ENCODE measurements at places on chromosomes 3 and 15.

DNA sequence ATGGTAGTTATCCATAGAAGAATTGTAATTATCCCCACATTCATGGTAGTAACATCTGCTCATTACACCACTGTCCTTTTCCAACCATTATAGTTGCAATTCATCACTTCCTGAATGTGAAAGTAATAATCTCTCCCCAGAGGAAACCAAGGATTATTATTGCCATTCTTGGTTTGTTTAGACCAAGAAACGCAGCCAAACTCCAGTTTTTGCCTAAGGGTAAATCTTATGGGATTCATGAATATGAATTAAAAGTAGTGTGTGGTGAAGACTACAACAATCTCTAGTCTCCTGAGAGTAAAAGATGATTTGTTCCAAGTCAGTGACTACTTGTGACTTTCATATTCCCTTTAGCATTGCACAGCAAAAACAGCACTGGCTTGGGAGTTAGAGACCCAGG, 45.7 kb upstream of the ABI3BP start:
- no peak for DNase-seq

DNA sequence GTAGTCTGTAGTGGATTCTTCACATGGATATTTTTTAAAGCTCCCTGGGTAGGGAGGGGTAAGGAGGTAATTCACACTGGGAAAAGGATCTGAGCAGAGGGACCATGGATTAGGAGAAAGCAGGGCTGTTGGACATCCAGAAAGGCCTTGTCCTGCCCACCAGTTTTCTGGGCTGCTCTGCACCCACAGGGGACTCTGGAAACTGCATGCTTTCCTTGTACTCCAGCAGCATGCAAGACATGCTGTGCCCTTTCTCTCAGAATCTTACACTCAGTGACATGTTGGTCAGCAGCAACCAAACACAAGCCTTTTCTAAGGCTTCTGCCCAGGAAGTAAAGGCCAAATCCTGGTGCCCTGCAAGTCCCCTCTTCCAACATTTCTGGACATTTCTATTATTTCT, 2.5 kb upstream of the FBN1 start:
- DNase-seq, result no peak

DNA sequence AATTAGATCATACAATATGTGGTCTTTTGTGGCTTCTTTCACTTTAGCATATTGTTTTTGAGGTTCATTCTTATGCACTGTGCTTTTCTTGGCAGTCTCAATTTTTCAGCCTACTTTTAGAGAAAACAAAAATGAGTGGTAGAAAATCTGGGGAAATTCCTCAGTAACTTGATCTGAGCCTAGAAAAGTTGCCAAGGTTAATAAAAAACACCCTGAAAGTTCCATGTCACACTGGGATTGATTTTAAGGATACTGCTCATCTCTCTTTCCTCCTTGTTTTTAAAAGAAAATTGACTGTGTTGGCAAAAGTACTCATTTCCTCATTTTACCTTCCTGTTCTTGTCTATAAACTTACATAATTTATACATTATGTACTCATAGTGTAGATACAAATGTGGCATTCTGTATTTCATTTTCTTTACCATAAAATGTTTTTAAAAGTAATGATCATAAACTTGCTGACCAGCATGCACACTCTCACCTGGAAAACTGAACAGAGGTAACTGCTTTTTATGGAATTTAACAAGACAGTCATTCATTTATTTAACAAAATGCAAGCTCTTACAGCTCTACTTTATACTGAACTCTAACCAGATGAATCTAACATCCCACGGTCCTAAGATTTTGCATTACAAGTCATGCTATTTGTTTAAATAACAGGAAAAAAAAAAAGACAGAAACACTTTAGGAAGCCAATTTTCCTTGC, 28.6 kb upstream of the SH3BP5 start:
- DNase-seq, result peak; percentile 64

DNA sequence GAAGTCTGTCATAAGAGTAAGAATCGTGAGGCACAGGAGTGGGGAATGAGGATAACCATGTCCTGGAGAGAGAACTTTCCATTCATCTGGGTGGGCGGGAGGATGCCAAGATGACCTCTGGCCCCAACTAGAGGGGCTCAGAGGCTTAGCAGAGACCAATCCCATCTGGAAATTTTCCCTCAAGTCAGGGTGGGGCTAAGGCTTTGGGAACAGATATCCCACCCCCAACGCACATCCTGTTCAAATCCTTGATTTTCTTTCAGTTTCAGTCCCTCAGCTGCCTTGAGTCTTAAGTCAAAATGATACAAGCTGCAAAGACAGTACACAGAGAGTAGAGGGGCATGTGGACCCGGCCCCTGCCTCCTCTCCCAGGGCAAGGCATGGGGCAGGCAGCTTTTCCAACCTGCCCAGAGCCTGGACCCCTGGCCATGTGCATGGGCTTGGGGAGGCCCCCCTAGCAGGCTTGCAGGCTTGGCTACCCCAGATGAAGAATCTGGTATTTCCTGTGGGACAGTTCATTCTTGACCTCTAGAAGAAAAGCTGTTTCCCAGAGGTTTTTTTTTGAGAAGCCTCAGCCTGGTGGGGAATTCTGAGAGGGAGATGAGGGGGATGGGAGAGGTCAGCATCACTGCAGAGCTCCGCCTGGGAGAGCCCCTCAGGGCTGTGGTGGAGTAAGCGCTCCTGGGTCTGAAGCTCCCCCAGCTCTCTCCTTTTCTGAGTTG, 109.7 kb upstream of the HACD2 start:
- no peak for DNase-seq

- peak; percentile 19 for DNase-seq
These were observed 53.4 kb downstream of the FILIP1L start for GRCh38 chr3:100060685-100061484.

GRCh38 chr15:57461541-57461940, 85.2 kb downstream of the CGNL1 start:
- DNase-seq, result no peak

- DNase-seq, result no peak
These were observed 19.4 kb downstream of the GXYLT2 start for GRCh38 chr3:72907131-72907711.

GRCh38 chr3:30082652-30083051, 523.7 kb upstream of the TGFBR2 start:
- DNase-seq, result no peak

DNA sequence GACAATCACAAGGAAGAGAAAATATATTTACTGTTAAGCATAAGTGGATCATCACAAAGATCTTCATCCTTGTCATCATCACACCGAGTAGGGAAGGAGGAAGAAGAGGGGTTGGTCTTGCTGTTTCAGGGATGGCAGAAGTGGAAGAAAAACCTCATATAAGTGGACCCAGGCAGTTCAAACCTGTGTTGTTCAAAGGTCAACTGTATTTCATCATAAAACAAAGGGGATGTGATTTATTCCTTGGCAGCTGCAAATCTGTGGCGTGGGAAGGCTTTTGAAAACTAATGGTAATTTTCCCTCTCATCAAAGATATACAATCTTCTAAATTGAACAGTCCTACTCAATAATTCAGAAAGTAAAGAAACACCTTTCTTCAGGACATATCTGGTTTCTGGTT, 129.9 kb upstream of the ABI3BP start:
- DNase-seq, result no peak

- DNase-seq, result no peak
These were observed 289.9 kb downstream of the GAP43 start for GRCh38 chr3:115913069-115913686.

GRCh38 chr3:135513106-135514059, 452.1 kb upstream of the PPP2R3A start:
- peak; percentile 33 for DNase-seq

- DNase-seq, result peak; percentile 59
These were observed 904 bp upstream of the MCTP2 start for GRCh38 chr15:94230431-94230882.

DNA sequence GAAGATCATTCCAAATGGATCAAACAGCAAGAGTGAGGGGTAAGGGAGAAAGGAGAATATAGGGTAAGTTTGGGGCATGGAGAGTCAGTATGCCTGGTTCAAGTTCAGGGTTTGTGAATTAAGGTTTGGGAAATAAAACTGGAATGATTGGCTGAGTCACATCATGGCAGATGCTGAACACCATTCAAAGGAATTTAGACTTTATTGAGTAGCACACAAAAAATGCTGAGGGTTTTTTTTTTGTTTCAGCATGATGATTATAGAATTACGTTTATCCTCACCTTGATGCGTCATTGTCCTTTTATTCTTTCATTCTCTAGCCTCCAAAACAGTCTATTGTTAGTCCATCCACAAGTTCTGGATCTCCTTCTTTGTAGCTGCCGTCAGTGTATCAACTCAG, 220.0 kb upstream of the UMPS start:
- DNase-seq, result no peak

GRCh38 chr15:73796331-73796831, 43.2 kb upstream of the INSYN1 start:
- DNase-seq, result no peak

GRCh38 chr15:48834756-48835155, 23.9 kb upstream of the CEP152 start:
- no peak for DNase-seq

GRCh38 chr3:185728630-185729336, 96.1 kb downstream of the IGF2BP2 start:
- no peak for DNase-seq

DNA sequence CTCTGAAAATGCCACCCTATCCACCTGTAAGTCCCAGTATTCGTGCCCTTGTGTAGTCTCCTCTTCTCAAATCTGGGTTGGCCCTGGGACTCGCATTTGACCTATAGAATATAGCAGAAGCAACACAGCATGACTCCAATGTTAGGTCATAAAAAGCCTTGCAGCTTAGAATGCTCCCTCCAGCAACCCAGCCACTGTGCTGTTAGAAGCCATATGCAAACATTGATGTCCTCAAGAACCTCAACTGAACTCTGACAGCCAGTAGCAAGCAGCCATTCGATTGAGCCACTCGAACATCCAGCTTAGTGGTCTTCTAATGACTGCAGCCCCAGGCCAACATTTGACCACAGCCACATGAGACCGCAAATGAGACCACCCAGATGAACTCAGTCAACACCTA, 26.6 kb downstream of the MECOM start:
- DNase-seq, result no peak

Measured in suppressor macrophage treated with lipopolysaccharide for 4 hours (primary cell).